Stimulated activated CD4-positive, alpha-beta T cell treated with anti-CD3 and anti-CD28 coated beads, Interleukin-1b, Interleukin-23, amount 100 ng/mL, for 1 hour (primary cell): ENCODE measurements at places on chromosomes 4 and X.

DNA sequence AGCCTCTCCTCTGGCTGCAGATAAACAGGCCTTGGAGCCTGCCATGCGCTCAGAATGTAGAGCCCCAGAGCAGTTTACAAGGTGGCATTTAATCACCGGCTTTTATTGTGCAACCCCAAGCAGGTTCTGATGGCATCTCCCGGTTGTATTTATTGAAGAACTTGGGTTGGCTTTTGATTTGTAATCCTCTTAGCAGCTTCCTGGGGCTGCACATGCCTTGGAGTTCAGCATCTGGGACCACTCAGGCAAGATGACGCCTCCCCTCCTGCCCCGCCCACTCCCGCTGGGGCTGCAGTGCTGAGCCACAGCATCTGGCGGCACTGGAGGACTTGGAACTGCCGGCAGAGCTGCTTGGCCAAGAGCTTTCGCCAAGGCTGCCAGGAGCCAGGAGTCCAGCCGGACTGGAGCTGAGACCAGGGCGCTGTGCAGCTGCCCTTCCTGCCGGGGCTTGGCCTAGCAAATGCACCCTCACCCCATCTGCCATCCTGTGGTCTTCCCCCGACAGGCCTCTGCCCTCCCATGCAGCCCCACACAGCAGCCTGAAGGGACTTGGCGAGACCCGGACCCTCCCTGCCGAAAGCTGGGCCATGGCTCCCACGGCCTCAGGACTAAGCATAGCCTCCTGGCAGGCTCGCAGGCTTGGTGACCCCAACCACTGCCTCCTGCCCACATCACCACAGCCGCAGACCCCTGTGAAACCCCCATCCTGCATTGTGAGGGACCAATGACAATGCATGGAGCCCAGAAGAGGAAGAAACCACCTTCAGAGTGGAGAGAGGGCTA lies 5.4 kb downstream of the HTRA3 start:
- DNase-seq: no peak

- DNase-seq: no peak
Observed at GRCh38 chr4:184097241-184097605, 120.5 kb downstream of the ENPP6 start.

GRCh38 chr4:121594796-121595526 lies 101.8 kb downstream of the ANXA5 start:
- no peak for DNase-seq

DNA sequence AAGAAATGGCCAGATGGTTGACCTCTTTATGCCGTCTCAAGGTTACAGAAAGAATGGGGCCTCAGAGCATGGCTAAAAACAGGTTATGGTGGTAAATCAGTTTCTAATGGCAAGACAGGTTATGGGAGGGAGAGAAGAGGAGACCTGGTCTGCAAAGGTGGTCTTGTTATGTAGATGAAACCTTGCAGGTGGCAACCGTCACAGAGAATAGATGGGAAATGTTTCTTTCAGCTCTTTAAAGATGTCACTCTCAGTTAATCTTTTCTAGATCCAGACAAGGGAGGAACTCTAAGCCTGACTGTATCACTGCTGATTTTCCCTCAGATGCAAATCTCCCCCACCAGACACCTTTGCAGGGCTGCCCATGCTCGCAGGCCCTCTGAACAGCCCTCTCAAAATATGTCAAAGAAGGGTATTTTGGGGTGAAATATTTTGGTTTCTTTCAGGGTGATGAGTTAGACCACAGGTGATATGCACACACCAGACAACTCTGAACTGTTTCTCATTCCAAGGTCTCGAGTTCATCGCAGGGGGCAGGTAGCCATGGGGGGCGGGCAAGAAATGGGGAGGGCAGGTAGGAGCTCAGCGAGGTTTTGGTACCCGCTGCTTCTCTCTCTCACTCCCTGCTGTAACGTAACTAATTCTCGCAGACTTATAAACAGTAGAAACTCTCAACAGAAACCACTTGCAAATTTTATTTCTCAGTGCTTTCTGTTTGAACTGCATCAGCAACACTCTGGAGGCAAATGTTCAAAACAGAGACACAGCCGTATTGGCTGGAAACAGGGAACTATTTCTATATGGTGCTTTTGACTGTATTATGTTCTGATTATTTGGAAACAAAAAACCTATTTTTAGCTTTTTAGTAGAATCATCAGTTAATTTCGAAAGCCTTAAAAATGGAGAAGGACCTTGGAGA lies 32.4 kb downstream of the CASP3 start:
- DNase-seq: no peak

DNA sequence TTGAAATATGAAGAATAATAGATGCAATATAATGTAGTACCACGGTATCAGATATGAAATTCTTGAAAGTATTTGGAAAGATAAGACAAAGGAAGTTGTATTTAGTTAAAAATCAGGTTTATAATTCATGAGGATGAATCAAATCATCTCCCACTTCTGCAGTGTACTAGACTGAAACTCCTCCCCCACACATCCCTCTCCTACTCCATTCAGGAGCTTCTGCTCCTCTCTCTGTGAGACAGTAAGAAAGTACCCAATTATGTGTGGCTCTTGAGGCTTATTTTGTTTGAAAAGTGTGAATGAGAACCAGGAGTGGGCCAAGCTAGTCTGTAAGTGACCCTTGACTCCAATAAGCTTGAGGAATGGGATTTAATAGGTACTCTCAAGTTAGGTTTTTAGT lies 9.5 kb downstream of the SLAIN2 start:
- DNase-seq: no peak

DNA sequence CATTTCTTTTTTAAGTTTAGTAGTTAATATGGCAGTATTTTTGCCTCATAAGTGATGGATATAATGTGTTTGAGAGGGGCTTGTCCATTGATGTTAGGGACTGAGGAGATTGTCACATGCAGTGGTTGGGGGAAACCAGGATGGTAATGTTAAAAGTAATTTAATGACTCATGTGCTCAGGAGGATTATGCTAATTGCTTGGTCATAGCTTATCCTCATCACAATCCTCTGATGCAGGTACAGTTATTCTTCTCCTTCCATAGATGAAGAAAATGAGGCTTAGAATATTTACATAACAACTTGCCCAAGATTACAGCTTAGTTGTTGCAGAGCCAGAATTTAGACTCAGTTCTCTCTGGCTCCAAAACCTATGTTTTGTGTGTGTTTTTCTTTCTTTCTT lies 94.4 kb upstream of the SCML1 start:
- DNase-seq: no peak

GRCh38 chr4:136687118-136687517 lies 845.2 kb downstream of the PCDH18 start:
- no peak for DNase-seq

DNA sequence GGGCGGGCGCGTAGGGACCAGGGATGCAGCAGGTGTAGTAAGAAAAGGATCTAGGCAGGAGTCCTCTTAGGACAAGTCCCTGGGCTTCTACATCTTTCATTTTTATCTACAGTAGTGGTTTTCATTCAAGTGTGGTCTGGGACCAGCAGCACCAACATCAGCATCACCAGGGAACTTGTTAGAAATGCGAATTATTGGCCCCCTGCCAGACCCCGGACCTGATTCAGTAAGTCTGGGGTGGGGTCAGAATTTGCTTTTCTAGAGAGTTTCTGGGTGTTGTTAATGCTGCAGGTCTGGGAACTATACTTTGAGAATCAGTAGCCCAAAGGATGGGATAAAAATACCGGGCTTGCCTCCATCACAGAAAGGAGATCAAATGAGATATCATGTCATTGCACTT lies 1.3 kb upstream of the PCYT1B start:
- no peak for DNase-seq

GRCh38 chrX:53704294-53704693 lies 17.8 kb upstream of the HUWE1 start:
- DNase-seq: no peak

DNA sequence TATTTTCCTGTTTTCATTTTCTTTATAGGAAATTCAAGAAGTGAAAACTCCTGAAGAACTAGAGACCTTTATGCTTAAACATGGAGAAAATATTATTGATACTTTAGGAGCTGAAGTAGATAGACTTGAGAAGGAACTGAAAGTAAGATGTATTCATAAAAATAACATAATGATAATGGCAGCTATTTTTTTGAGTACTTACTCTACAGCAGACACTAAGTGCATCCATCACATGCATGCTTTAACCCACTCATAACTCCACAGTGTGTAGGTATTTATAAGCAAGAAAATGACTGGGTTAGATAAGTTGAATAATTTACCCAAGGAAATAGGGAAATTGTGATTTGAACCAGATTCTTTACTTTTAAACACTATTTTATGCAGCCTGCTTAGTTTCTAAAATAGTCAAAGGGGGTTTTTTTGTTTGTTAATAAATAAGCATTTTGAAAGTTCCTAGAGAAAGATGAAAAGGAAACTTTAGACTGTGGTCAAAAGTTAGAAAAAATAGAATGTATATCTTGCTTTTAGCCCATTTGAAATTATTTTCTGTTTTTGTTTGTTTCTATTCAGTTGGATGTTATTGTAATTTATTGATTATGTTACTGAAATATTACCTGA lies 74.2 kb downstream of the BEND4 start:
- no peak for DNase-seq

DNA sequence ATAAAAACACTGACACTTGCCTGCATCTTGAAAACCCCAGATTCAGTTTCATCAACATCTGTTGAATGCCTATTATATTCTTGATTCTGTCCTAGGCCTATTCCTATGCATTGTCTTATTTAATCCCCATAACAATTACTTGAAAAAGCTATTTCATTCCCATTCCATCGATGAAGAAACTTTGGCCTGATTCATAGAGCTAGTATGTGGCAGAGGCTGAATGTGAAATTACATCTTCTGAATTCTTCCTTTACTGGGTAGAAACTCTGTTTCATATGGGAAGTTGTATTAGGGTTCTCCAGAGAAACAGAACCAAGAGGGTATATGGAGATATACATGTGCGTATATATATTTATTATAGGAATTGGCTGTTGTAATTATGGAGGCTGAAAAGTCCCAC lies 35.0 kb upstream of the SLC4A4 start:
- DNase-seq: no peak

GRCh38 chrX:148902581-148902980 lies 402.2 kb downstream of the AFF2 start:
- no peak for DNase-seq

DNA sequence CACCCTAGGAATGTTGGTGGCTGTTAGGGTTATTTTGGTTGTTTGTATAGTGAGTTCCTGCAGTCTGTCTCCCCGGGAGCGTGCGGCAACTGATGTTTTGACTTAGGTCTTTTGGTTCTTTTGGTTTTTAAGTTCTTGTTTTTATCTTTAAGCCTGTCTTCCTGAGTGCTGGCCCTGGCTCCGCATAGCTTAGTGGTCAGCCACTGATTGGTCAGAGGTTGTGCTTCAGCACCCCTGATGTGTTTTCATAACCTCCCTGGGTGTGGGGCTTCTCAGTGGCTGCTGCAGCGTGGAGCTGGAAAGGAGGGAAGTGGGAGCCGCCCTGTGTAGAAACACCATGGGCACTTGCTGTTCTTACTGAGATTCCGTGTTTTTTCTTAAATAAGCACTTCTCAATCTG lies 5.1 kb downstream of the PIGG start:
- no peak for DNase-seq

DNA sequence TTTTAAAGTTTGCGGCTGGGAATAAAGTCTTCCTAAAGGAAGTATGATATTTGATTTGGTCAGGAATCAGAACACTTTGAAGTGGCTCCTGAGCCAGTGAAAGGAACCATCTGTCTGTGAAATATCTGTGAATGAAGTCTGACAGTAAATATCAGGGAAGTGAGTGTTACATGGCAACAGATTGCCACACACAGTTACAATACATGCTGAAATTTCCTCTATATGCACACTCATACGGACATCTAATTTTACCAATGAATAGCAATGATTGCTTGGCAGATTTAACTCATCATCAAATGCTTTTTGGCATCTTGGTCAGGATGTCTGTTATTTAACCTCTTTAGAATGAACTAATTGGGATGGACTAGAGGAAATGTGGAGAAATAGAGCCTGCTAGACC lies 1023.8 kb downstream of the FAT4 start:
- DNase-seq: no peak

DNA sequence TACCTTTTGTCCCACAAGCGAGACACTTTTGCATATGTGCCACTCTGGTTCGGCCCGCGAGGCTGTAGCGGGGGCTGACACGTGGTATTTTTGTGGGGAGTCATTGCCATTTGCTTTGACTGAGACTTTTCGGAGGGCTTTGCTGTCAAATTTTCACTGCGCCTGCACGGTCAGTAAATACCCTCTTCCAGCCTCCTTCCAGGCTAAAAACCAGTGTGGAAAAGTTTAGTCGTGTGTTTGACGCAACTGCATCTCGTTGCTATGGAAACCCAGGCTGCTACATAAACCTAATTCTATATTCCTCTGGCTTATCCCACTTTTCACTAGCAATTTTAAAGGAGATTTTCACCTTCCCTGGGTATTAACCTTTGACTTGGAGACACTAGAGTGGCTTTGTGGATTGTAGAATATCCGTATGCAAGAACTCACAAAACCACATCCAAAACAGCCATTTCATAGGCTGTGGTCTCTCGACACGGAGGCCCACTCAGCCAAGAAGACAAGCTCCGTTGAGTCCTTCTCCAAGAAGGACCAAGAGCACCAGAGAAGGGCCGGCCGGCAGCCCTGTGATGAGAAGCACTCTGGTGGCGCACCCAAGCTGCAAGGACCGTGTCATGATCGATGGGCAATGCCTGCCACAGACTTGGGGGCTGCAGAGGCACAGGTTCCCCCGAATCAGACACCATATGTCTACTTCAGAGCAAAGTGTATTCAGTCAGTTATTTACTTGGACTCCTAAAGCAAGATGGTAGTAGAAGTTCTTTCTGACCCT lies 38.4 kb upstream of the ENPP6 start:
- DNase-seq: no peak

GRCh38 chr4:105624530-105624929 lies 72.1 kb downstream of the ARHGEF38 start:
- DNase-seq: no peak

- no peak for DNase-seq
Observed at GRCh38 chrX:123361371-123361770, 177.3 kb downstream of the GRIA3 start.

GRCh38 chr4:98481167-98481566 lies 177.2 kb downstream of the TSPAN5 start:
- no peak for DNase-seq

GRCh38 chr4:143251779-143252178 lies 67.1 kb downstream of the USP38 start:
- no peak for DNase-seq

GRCh38 chr4:14087459-14087858 lies 459.9 kb upstream of the BOD1L1 start:
- DNase-seq: no peak

- DNase-seq: no peak
Observed at GRCh38 chrX:153902385-153902784, 2.1 kb upstream of the AVPR2 start.

GRCh38 chr4:122453384-122453995 lies 3.0 kb downstream of the IL2 start:
- no peak for DNase-seq

DNA sequence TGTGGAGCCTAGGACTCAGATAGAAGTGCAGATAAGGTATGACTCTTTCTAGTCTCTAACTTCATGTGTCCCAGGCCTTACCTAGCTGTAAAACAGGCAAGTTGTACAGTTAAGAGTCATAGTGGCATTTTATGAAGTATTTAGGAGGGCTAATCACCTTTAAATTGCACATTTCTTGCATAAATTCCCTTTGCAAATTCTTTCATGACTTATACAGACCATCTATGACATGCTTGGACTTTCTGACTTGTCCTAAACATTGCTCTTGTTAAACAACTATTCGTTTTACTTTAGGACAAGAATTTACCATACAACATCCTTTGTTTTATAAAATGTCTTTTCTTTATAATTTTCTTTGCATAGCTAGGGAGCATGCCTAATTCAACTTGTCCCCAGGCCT lies 7.8 kb upstream of the RRAGB start:
- DNase-seq: no peak

- DNase-seq: no peak
Observed at GRCh38 chrX:114058988-114059418, 524.9 kb upstream of the HTR2C start.

- DNase-seq: no peak
Observed at GRCh38 chrX:125439194-125439849, 119.7 kb downstream of the TEX13C start.
